ENCODE measurements at places on chromosomes 7 and 10.

GRCh38 chr10:113880236-113880635, 25.8 kb downstream of the NHLRC2 start:
- DNase-seq: no peak

DNA sequence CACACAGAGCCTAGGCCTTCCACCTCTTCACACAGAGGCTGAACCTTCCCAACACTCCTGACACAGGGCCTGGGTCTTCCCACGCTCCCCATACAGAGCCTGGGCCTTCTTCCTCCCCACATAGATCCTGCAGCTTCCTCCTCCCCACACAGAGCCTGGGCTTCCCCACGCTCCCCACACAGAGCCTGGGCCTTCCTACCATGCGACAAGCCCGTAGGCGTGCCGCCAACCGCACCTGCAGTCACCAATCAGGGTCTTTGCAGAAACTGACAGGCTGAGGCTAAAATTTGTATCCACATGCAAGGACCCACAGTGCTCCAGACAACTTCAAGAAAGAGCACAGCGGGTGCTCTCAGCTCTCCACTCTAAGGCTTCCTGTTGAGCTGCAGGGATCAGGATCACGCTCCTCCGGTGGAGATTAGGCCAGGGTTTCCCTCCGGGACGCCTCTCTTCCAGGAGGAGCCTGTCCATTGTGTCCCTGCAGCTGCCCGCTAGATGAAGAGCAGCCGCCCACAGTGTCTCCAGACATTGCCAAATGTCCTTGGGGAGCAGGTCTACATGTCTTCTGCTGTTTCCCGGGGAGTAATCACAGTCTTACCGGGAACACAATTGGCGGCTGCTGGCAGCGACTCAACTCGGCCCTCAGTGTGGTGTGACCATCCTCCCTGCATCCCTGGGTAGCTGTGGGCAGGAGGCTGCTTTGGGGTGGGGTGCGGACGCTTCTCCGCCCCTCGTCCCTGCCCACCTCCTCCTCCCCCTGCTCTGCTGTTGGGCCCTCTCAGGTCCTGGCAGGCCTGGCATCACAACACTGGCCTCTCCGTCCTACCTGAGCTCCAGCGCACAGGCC, 9.7 kb downstream of the CFAP46 start:
- DNase-seq: no peak

DNA sequence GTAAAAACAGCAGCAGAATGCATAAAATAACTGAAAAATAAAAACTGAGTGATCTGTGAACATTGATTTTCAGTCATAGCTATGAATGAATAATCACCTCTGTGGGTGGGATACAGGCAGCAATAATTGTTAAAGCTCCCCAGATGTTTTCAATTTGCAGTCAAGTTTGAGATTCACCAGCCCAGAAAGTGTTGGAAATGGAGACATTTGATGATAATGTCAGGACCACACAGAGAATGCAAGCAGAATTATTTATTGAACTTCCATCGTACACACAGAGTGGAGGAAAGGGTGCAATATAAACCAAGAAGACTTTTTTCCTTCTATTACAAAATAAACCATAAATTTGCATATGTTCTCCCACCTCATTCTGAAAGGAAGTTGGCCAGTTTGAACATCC, 601.7 kb downstream of the ANKRD7 start:
- no peak for DNase-seq

GRCh38 chr7:39073432-39073831, 95.7 kb downstream of the POU6F2 start:
- peak; percentile 79 for DNase-seq

DNA sequence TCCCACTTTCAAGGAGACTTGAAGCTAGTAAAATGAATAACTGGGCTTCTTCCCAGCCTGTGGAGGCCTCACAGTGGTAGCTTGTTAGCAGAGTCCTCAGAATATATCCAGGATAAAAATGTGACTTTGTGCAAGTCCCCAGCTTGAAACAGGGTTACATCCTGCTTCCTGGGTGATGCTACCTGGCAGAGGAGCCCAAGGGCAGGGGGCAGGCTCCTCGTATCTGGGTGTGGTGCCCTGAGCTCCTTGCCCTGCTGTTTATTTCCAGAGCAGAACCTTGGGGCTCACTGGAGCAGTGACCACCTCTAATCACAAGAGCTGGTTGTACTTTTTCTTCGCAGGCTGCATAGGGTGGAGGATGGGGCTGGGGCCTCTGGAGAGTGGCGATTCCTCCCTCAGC, 94.8 kb downstream of the GRK5 start:
- no peak for DNase-seq

DNA sequence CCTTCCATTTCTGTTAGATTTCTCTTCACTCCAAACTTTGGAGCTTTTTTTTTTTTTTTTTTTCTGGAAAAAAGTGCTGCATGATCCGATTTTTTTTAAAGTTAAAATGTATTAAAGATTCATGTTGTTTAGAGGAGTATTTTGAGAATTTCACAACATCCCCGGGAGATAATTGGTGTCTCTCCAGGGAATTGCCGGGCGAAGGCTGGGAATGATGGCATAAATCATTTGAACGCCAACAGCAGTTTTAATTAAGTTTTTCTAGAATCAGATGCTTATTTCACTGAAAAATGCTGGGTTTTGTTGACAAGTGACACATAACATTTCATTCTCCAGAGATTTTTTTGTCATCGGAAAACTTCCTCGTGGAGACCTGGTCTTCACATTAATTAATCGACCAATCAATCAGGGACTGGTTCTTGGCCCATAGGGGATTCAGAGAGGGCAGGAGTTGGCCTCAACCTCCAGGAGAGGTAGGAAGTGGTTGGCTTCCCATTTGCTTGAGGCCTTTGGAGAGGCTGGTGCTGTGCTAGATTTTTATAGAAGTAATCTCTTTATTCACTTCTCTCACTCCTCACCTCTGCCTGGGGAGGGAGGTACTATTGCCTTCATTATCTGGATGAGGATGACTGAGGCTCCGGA, 439.4 kb downstream of the TYW1 start:
- DNase-seq: no peak

- DNase-seq: no peak
Measured at GRCh38 chr10:42482411-42482810, 156.0 kb downstream of the ZNF33B start.

DNA sequence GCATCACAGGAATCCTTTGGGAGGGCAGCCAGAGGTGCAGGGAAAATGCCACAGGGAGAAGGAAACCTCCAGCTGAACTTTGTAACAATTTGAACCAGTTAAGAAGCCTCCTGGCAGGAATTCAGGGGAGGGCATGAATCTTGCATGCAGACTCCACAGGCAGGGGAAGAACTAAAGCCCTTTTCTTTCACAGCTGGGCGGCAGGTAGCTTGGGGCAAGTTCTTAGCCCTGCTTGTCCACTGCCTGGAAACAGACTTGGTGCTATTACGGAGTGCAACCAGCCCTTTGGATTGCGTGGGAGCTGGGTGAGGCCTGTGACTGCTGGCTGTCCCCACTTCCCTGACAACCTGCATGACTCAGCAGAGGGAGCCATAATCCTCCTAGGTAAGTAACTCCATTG, 51.7 kb upstream of the ADAM12 start:
- DNase-seq: no peak

DNA sequence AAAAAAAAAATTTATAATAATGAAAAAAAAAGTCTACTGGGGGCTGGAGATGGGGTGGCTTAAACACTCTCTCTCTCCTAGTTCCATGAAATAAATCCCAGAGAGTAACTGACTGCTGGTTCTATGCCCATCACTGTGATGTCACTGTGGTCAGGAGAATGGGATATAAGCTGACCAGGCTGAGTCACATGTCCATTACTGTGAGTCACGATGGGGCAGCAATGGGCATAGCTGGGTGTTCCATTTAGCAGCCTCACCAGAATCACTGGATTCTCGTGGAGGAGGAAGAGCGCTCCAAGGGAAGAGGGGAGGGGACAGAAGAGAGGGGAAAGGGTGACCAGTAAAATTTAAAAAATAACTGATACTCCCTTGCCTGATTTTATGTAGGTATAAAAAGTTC, 37.1 kb downstream of the MASTL start:
- DNase-seq: no peak

GRCh38 chr10:11024596-11024995, 6.9 kb downstream of the CELF2 start:
- DNase-seq: no peak

GRCh38 chr7:43385309-43385680, 197.6 kb upstream of the STK17A start:
- no peak for DNase-seq

- no peak for DNase-seq
Measured at GRCh38 chr10:73469579-73469978, 26.2 kb downstream of the PPP3CB start.

GRCh38 chr10:55215699-55216098, 414.7 kb upstream of the PCDH15 start:
- no peak for DNase-seq

- DNase-seq: no peak
Measured at GRCh38 chr7:11210374-11210773, 236.7 kb downstream of the PHF14 start.

- DNase-seq: peak; percentile 19
Measured at GRCh38 chr7:137572056-137572784, 228.7 kb upstream of the PTN start.

- no peak for DNase-seq
Measured at GRCh38 chr10:94902570-94902969, 35.9 kb upstream of the CYP2C9 start.

- no peak for DNase-seq
Measured at GRCh38 chr7:139949629-139950028, 113.1 kb downstream of the PARP12 start.

DNA sequence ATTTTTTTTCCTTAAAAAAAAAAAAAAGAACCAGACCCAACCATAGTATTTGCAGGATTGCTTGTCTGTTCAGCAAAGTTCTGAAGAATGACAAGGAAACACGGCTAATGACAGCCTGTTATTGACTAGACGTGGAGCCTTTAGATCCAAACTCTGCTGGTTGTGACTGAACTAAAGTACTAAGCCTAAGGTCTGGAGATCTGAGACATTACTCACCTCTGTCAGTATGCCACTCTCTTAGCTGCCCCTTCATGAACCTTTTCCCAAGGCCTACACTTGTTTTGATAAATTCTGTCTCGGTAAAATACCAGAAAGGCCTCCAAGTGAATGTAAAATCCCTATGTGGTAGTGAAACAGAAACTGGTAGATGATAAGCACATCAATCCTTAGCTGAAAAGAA, 101.0 kb downstream of the CABCOCO1 start:
- no peak for DNase-seq

DNA sequence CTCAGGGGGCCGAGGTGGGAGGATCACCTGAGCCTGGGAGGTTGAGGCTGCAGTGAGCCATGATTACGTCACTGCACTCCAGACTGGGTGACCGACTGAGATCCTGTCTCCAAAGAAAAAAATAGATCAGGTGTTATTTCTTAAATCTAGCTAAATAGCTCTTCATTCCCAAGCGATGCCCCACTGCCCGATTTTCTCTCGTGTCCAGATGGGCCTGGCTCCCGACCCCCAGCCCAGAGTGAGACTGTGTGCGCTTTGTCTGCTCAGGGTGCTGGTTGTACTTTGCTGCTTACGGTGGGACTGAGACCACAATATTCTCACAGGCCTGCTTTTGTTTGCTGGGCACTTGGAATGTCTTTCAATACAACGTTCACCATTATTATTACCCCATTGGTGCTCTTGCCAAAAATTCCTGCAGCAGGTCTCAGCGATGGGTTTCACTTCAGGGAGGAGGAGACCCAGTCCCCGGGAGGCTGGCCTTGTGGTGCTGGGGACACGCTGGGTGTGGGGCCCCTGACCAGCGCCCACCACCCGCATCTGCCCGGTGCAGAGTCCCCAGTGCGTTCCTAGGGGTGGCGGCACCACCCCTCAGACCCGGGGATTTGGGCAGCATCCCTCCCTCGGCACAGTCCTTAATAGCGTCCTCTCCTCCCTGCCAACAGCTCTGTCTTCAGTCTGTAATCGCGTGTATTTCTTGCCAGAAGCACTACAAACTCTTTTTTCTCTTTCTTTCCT, 20.4 kb upstream of the DPYSL4 start:
- no peak for DNase-seq

DNA sequence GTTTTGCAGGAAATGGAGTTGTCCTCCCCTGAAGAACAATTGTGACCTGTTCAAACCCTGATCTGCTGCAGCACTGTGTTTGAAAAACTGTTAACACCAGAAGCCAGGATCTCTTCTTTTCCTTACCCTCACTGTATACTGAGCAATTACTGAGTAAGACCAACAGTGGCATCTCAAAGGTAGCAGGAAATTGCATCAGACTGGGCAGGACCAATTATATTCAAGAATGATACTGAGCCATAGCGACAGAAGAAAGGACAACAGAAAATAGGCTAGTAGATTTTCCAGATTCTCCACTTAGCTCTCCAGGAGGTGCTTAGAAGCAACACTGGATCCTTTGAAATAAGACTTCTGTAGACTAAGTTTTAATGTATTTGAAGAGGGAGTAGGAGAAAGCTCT, 57.4 kb upstream of the INHBA start:
- DNase-seq: no peak

DNA sequence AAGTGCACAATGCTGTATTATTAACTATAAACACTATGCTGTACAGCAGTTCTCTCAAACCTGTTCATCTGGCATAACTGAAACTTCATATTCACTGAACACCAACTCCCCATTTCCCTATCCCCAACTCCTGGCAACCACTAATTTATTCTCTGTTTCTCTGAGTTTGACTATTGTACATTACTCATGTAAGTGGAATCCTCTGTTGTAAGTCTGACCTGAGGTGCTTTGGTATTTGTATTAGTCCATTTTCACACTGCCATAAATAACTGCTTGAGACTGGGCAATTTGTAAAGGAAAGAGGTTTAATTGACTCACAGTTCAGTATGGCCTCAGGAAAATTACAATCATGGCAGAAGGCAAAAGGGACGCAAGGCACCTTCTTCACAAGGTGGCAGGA, 266.3 kb downstream of the PPP1R3A start:
- peak; percentile 0 for DNase-seq

GRCh38 chr7:89837515-89837914, 316.8 kb upstream of the STEAP1 start:
- DNase-seq: peak; percentile 72
